ENCODE measurements at places on chromosomes 7 and 10.

DNA sequence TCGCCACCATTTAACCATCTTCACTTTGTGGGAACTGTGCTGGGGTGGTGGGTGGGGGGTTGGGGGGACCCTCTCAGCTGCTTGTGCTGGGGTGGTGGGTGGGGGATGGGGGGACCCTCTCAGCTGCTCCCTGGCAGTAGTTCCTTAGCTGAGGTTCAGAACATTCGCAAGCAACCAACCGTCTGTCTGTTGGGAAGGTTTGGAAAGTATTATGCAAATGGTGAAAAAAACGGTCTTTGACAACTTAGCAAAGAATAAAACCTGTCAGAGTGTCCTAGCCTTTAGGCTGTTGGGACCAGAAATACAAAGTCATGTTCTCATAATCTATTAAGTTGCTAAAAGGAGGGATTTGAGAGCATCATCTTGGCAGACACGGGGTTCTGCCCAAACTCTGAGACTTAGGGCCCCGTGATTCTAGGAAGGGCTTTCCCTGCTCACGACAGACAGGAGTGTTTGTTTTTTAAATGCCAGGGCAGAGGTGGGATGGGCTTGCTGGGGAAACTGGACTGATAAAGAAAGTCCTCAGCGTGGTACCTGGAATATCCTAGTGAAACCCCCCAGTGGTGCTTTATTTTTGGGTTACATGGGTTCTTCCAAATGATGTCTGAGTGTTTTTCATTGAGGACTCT lies 14.1 kb upstream of the SRGN start:
- no peak for DNase-seq

GRCh38 chr7:150945853-150946420 lies 32.2 kb downstream of the KCNH2 start:
- DNase-seq = no peak

DNA sequence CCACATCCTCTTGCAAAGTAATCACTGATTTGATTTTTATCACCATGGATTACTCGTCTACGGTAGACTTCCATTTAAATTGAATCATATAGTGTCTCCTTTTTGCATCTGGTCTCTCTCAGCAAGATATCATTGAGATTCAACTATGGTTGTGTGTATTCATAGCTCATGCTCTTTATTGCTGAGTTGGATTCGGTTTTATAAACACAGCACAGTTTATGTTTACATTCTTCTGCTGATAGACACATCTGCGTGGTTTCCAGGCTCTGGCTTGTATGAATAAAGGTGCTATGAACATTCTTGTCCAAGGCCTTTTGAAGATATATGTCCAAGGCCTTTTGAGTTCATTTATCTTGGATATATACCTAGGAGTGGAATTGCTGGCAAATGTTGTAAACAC lies 356.5 kb upstream of the CELF2 start:
- no peak for DNase-seq

GRCh38 chr10:87733081-87733480 lies 73.4 kb downstream of the PAPSS2 start:
- no peak for DNase-seq

GRCh38 chr10:24912215-24912614 lies 40.2 kb downstream of the PRTFDC1 start:
- no peak for DNase-seq

DNA sequence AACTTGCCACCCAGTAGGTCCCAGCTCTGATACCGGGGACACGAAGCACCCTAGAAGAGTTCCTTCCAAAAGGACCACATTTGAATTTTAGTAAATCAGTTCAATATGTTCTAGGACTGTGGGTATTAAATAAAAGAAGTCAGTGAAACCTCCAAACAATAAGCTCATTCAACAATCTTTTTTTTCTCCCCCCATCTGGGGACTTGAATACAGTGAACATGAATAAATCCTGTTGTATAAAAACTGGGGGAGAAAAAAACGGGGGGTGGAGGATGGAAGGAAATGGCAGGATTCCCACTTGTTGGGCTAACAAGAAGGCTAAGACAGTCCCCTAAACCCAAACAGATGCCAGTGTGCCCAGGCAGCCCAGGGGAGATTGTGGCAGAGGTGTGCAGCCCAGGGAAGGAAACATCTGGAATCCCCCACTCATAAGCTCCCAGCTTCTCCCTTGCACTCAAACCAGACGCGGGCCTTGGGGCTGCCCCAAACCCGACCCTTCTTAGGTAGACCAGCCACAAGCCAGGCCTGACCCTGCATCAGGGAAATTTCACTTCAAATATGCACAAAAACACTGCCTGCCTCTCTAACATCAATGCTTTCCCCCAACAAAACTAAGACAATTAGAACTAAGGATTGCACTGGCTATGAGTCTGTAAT lies 8.8 kb downstream of the AFAP1L2 start:
- DNase-seq = no peak

Measured in caudate nucleus (tissue), 63 donors.